ENCODE measurements at places on chromosomes 5 and 9.

- DNase-seq: no peak
Observed at GRCh38 chr9:78023003-78023741, 8.4 kb downstream of the GNAQ start.

DNA sequence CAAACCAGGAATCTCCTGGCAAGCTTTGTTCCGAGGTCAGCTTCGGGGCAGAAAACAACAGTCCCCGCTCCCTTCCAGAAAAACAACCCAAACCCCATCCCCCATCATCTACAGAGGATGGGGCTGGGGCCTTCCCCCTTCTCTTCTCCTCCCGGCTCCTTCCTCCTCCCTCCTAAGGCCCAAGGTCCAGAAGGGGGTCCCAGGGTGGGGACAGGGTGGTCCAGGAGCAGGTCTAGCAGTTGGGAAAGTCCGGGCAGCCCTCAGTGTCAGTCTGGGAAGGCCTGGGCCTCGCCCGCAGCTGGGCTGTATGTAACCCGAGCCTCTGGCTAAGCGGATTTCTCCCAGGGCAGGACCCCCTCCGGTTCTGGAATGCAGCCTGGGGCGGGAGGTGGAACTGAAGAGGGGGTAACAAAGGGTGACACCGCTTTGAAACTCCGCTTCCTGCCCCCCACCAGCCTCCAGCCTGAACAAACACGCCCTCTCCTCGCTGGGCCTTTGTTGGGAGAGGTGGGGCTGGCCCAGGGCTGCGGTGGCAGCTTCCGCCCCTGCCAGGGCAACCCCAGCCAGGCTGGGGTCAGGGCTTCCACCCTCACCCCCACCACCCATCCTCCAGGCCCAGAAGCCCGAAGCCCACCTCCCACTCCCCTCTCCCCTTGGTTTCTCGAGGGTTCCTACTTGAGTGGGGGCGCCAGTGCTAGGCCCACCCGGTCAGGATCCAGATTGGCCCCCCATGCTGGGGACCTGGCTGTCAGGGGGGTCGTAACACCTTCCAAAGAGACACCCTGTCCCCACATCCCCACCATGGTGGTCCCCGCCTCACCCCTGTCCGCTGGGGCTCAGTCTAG, 63.5 kb downstream of the C9orf50 start:
- DNase-seq: no peak

DNA sequence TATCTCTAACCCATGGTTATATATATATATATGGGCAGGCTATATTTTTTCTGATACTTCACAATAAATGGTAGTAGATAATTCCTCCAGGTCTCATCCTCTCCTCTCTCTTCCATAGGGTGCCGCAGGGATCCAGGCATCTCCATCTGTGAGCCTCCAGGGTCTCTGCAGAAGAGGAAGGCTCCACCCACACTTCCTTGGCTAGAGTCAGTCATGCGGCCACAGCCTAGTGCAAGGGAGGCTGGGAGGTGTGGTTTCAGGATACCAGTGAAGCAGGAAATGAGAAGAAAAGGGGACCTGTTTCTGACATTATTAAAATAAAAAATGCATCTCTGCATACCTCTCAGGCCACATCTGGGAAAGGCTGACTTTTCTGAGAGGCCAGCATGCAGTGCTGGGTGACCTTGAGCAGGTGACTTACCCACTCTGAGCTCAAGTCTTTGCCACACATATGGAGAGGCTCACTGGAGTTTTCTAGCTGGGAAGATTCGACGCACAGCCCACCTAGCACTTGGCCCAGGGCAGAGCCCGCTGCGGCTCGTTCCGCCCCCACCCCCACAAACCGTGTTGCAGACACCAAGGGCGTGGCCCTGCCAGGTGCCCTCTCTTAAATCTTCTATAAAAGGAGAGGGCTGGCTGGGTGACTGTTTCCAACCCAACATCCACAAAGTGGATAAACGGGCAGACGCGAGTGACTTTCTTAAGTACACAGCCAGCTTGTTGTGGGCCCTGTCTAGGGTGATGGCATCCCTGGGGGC, 47.9 kb downstream of the OLFM1 start:
- no peak for DNase-seq

GRCh38 chr9:36441966-36442365, 41.9 kb upstream of the RNF38 start:
- DNase-seq: no peak

GRCh38 chr9:127726871-127727270, 8.2 kb downstream of the TOR2A start:
- no peak for DNase-seq

- DNase-seq: no peak
Observed at GRCh38 chr5:141149812-141150211, at the start of gene PCDHB6. TSS of gene PCDHB6 (plus strand) at chr5:141150057. CDS start at chr5:141150258, 201 bp downstream.

- DNase-seq: no peak
Observed at GRCh38 chr9:104389341-104389740, 114.7 kb upstream of the OR13F1 start.

DNA sequence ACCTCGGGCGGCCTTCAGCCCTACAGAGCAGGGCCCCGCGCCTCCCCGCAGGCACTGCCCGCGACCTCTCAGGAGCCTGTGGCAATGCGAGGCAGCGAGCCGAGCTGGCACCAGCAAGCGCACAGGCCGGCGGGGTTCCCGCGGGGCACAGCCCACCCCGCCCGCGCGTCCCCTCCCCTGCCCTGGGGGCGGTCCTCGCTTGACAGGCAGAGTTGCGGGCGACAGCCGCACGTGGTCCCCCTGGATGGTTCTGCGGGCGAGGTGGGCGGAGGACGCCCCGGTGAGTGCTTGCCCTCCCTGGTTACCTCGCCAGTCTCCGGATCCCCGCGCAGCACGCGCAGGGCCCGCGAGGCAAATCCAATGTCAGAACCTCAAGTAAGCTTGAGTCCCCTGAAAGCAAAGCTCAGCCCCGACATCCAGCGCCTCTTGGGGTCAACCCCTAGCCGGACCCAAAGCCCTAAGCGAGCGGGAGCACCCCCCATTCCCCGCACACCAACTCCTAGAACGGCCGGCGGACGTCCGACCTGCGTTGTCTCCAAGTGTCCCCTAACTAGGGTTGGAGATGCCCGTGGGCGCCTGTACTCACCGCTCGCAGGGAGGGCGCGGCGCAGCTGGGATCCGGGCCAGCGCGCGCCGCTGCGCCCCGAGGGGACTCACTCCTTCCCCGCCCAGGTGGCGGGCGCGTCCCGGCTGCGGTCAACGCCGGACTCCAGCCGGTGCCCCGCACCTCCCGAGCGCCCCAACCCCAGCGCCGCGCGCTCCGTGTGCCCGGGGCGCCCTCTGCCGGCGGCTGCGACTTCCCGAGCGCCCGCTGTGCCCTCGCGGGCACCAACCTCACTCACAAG, at the start of gene DRD1:
Gene DRD1 (minus strand): TSS at position 123 of the 845 bp plus-strand sequence. CDS start 1,083 bp downstream, outside the sequence.
- no peak for DNase-seq

DNA sequence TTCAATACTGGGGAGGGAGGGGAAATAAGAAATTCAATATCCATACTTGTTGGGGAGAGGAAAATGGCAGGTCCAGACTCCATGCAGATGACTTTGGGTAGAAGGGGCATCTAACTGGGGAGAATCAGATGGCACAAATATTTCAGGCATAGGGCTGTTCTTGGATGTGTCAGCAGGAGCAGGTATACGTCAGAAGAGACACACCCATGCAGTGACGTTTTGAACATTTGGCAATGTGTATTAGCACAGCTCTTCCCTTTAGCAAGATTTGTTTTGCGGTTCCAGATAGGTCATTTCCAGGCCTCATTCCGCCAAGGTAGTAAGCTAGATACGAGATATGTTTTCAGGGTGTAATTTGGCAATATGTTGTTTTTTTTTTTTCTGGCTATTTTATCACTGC, 187.2 kb upstream of the CDH10 start:
- no peak for DNase-seq

GRCh38 chr5:151094852-151095245, 14.0 kb upstream of the TNIP1 start:
- peak; percentile 47 for DNase-seq

GRCh38 chr9:114314256-114314867, 8.5 kb upstream of the ORM1 start:
- no peak for DNase-seq

- peak; percentile 56 for DNase-seq
Observed at GRCh38 chr5:179795863-179796833, 2.4 kb downstream of the LTC4S start.

DNA sequence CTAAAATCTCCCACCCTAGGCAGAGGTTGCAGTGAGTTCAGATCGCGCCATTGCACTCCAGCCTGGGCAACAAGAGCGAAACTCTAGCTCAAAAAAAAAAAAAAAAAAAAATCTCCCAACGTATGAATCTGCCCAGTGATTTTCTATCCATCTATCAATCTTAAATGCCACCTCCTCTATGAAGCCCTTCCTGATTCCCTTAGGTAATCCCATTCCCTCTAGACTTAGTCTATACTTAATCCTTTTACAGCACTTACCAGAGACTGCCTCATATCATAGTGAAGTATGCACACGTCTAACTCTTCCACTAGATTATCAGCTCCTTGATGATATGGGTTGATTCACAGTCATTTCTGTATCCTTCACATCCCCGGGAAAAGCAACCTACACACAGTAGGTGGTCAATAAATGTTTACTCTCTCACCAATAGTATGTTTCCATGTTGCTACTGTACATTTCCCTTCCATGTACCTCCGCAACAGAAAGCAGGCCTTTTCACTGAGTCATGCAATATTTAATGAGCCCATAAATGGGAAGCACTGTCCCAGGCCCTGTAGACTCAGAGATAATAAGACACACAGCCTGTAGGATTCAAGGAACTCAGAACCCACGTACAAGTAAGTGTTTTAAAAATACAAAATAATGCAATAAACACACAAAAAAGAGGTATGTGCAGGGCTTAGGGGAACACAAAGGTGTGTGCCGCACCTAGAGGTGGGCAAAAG, 1.2 kb downstream of the DROSHA start:
- no peak for DNase-seq

DNA sequence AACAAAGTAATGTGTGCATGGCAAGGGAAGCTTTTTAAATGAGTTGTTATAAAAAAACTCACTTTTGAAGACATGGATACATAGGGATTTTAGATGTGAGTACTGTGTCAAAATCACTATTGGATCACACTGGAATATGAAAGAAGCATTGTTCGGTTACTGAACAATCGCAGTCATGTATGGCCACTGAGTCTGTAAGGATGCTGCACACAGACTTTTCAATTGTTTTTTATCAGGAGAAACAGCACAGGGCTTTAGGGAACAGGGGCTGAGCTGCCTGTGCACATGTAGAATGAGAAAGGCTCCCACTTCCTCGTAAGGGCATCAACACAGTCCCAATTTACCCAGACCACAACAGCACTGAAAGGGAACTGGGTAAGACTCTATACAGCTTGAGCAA, 1333.9 kb upstream of the DMAC1 start:
- no peak for DNase-seq

DNA sequence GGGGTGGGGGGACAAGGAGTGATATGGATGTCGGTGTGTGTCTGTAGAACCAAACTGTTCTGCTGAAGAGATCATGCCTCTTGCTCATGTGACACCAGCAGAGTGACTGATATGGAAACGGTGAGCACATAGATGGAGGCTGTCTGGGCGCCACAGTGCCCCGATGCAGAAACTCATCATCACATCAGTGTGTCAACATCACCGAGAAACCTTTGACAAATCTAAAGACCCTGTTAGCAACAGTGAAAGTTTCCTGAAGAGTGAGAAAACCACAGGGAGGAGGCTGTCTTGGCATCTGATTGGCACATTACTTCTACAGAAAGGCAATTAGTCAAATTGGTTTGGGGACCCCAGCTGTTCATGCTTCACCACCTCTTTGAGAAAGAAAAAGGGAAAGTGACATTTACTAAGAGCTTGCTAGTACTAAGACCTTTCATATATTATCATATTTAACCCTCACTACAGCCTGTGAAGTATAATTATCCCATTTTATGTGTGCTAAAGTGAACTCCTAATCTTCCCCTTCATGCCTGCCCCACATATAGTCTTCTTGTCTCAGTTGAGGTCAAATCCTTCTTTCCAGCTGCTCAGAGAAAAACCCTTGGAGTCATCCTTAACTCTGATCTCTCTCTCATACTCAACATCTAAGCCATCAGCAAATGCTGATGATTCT, 25.6 kb downstream of the CSF2 start:
- no peak for DNase-seq

- DNase-seq: no peak
Observed at GRCh38 chr5:131581702-131582101, 53.3 kb downstream of the RAPGEF6 start.

DNA sequence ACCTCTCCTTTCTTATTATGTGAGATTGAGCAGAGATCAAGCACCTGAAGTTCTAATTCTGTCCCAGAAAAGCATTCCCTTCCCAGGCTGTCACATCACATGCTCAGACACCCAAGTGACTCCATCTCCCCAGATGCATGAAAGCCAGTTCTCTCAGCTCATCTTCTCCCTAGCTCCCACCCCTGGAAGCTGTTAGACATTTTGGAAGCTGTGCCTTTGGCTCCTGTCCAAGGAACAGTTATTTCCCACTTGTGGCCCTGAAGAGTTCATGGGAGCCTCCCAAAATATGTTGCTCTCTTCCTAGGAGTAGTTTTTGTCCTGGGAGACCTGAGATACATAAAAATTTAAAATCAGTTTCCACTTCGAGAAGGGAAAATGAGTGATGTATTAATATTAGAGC, 161.4 kb upstream of the GAS1 start:
- peak; percentile 66 for DNase-seq

DNA sequence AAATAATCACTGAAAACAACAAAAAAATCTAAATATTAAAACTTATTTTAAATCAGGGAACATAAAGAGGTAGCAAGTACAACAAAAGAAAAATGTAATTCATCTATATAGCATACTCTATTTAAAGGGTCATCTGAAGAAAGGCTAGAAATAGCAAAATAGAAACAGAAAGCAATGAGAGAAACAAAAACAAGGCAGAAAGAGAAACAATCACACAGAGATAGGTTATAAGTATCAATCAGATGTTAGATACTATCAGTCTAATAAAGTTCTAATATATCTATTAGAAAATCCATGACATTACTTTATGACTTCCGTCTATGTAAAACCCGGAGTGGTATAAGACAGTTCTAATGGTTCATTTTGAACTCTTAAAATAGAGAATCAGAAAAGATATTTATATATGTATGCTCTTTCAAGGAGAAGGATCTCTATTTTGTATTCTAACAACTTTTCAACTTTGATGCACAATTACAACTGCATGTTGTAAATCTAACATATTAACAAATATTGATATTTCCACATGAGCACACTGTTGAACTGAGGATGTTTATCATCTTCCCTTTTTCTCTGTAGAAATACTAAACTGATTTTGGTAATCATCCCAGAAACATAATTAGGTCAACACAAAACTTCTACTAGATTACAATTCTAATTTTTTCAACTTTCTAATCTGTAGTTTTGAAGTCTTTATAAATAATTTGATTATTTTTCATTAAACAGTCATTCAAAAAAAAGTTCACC, 15.8 kb downstream of the RICTOR start:
- no peak for DNase-seq

- no peak for DNase-seq
Observed at GRCh38 chr5:2137444-2138050, 254.8 kb upstream of the IRX4 start.

GRCh38 chr5:135825373-135826220, 8.9 kb upstream of the SLC25A48 start:
- no peak for DNase-seq

DNA sequence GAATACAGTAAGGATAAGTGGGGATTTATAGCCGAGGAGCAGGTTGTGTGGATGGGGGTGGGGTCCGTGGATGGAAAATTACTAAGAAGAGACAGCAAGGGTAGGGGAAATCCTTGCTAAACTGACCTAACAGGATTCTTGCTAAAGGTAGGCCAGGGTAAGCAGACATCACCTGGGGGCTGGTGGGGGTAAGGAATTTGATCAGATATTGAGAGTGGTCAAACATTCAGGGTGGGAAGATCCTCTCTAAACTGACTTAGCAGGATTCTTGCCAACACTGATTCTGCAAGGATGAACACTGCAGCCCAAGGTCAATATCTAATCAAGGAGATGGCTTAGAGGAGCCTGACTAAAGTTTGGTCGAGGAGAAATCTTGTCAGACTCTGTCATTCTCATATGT, 2.7 kb upstream of the PLGRKT start:
- no peak for DNase-seq

Measured in skin of body (tissue), 3 donors.